ENCODE measurements at places on chromosomes 11 and 22. TPM values are rescaled to one million over a fixed set of nuclear protein-coding genes. Genes with fewer than 3 reads are reported as not detected.

Gene CRYBB2
- total RNA-seq = not detected

Gene NRXN2
- 8.4 TPM for total RNA-seq

Gene SMTNL1
- total RNA-seq = not detected

Gene KRTAP5-1
- total RNA-seq = not detected

Gene PSMD13
- total RNA-seq = 195 TPM

Gene HNRNPUL2
- 16.3 TPM for total RNA-seq

Gene API5
- total RNA-seq = 103 TPM

Gene OR5P2
- total RNA-seq = not detected

Gene EIF3F
- 312 TPM for total RNA-seq

Gene DGCR6
- 1.1 TPM for total RNA-seq

Gene OR6Q1
- total RNA-seq = not detected

Gene CELSR1
- under 0.01 TPM for total RNA-seq

Gene TH
- not detected for total RNA-seq

Gene NKAPD1
- 24.3 TPM for total RNA-seq

Gene PARVG
- total RNA-seq = not detected

Gene PHETA2
- 17.0 TPM for total RNA-seq

Gene RBMXL2
- total RNA-seq = not detected

Gene SESN3
- 0.72 TPM for total RNA-seq

Gene CYP2D6
- 0.14 TPM for total RNA-seq

Gene OOSP4A
- total RNA-seq = not detected

Gene CXCR5
- not detected for total RNA-seq

Gene OR51A7
- not detected for total RNA-seq

Gene APOL1
- total RNA-seq = 9.3 TPM

Gene CDC45
- 1.8 TPM for total RNA-seq

Gene CPT1A
- total RNA-seq = 31.1 TPM

Gene ANKK1
- 0.44 TPM for total RNA-seq
